ENCODE measurements at places on chromosomes 5 and 9. TPM values are rescaled to one million over a fixed set of nuclear protein-coding genes. Genes with fewer than 3 reads are reported as not detected.
A peak's percentile ranks its signal among the peaks of the same experiment; 100 is the strongest.

- no peak for DNase-seq
These were observed 59.9 kb downstream of the ZFR start for GRCh38 chr5:32384621-32385020.

DNA sequence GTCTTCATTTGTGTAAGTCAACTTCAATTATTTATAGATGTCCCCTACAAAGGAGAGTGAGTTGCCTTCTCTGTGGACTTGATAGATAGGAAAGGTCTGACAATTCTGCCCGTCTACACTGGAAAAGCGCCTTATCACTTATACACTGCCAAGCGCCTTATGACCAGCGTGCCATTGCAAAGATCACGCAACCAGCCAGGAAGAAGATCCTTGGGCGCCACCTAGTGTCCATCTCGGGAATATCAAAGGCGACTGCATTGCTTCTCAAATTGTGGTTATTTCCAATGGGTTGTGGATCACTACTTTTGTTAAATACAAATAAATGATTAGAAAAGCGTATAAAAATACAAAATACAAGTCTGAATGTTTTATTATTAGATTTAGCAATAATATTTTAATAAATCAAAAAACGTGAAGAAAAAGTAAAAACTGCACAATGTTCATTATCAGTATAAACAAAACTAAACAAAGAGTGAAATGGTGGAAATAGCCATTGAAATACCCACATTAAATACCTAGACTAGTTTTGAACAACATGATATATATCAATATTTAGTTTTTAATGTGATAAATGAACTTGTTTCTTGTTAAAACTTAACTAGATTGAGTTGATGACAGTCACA is 27.8 kb downstream of the SUB1 start:
- DNase-seq = peak; percentile 86

GRCh38 chr9:16712787-16713186 is 157.7 kb downstream of the BNC2 start:
- DNase-seq = no peak

- no peak for DNase-seq
These were observed 23.9 kb upstream of the FANCC start for GRCh38 chr9:95341293-95341962.

GPR150 gene
- total RNA-seq = 0.10 TPM

KCNN2 gene
- total RNA-seq = 2.9 TPM

LECT2 gene
- not detected for total RNA-seq

Measured in psoas muscle (tissue), 8 donors.